ENCODE measurements at places on chromosomes 5 and 9.

DNA sequence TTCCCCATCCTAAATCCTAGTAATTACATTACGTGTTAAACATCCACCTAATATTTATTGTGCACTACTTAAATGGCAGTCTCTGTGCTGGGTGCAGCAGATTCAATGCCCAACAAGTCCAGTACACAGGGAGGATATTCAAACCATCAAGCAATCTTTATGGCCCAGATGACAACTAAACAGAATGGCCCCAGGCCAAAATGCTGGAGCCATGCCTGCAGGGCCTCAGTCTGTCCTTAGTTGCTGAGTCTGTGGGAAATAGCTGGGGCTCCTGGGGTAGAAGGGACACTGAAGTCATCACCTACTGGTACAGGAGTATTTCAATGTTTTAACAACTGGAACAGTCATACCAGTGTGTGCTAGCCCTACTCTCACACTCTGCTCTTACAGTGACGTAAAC is 153.5 kb downstream of the ZNF608 start:
- no peak for DNase-seq

DNA sequence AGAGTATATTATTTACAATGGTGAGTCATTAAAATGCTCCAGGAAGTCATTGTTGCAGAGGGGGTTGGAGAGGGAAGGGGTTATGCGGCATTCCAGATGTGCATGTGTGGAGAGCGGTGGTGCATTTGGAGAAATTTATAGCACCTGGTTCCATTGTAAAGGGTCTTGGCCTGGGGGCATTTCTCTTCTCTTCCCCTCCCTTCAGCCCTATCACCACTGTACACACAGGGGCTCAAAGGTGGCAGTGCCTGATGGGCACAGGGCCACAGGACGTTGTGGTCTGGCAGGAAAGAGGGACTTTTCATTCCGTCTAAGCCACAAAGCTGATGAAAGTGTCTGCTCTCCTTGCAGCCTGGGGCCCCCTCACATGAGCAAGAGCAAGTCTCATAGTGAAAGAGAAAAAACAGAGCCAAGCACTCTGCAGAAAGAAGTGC is 442.4 kb upstream of the ZNF462 start:
- DNase-seq, result no peak

GRCh38 chr9:112620388-112620787 is 97.5 kb downstream of the INIP start:
- DNase-seq, result no peak

DNA sequence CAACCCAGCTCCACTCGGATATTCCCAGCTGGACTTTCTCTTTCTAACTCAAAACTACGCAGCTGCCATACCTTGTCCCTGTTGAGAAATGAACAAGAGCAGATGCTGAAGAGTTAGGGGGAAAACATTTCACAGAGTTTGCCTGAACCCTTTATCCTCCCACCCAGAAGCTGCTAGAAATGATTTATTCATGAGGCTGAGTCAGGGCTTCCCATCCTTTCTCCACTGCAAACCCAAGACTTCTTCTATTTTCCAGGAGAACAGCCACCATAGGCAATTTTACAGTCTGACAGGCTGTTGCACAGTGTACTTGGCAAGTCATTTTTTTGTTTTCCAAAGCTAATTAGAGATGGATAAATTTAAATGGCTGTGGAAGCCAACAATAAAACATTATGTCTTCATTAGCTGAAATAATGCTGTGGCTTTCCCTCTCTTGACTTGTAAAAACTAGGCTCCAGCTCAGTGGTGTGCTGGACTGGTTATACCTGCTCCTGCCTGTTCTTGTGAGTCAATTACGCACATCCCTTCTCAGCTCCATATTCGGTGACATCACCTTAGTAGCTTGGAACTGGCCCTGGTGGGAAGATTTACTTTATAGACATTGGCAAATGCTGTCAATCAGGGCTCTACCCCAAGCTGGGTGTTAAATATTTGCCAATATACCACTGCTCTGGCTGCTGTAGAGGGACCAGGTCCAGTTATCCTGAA is 71.9 kb downstream of the KIF4B start:
- DNase-seq, result no peak

DNA sequence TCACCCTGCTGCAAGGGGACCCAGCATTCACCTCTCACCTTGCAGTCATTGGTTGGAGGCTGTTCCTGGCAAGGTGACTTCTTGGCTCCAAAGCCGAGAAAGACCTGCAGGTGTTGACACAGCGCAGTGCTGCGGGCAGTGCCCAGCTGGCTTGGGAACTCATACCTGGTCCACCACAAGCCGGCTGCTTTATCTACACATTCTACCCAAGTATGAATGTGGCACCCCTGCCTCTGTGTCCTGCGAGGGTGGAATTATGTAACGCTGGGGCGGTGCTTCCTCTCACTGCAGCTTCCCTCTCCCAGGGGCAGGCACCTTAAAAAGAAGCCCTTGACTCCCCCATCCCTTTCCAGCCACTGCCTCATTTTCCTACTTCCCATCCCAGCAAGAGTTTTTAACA is 2.5 kb upstream of the ZMYND19 start:
- no peak for DNase-seq

- no peak for DNase-seq
These were observed 20.1 kb downstream of the CLPTM1L start for GRCh38 chr5:1324719-1325190.

GRCh38 chr9:91986248-91986647 is 36.2 kb upstream of the ROR2 start:
- DNase-seq, result no peak

DNA sequence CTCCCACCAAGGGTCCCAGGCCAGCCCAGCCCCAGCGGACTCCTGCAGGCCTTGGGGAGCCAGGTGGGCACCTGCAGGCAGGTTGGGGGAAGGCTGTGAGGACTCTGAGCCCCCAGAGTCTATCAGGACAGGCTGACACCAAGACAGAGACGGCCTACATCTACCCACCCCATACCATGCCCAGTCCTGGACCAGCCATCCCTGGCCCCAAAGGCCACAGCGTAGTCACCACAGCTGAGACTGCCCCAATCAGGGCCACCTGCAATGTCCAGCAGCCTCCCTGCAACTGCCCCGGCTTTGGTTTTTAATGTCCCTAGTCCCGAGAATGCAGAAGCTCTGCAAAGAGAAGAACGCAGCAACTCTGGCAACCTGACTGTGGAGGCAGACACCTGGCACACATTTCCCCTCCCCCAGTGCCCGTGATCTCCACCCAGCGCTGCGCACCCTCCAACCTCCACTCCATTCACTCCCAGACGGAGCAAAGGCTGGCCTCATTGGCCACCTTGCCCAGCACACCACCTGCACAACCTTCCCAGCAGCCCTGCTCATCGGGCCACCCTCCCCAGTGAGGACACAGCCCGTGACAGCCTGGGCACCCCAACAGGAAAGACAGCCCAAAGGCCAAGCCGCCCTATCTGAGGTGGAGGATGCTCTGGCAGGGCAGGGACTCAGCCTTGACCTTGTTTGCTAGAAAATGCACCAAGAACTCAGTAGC is 14.9 kb downstream of the ADAMTS2 start:
- no peak for DNase-seq

DNA sequence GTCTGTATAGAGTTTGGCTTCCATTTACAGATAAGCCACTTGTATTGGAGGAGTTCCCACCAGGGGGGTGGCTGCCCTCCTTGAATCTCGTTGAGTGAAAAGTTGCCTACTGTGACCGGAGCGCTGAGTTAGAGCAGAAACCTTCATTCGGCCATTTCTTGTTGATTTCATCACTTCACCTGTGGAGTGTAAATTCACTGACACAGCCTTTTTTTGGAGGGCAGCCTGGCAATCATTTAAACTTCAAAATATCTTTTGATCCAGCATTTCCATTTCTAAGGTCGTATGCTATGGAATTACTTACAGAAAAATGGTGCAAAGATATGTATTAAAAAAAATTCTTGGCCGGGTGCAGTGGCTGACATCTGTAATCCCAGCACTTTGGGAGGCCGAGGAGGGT is 40.8 kb downstream of the PRRC2B start:
- no peak for DNase-seq

DNA sequence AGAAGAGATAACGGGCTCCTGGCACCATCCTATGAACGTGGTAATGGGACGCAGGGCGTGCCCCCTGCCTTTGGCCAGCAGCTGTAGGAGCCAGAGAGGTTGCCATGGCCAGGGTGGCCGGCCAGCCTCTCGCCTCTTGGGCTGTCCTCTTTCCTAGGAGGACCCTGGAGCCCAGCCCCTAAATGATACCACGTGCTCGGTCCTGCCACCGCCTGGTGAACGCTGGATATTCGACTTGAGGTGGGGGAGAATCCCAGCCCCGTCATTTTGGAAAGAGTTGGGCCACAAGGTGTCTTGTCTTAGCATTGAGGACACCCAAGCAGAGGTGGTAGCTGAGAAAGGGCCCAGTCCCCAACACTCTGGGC is 391 bp upstream of the NRG2 start:
- no peak for DNase-seq

DNA sequence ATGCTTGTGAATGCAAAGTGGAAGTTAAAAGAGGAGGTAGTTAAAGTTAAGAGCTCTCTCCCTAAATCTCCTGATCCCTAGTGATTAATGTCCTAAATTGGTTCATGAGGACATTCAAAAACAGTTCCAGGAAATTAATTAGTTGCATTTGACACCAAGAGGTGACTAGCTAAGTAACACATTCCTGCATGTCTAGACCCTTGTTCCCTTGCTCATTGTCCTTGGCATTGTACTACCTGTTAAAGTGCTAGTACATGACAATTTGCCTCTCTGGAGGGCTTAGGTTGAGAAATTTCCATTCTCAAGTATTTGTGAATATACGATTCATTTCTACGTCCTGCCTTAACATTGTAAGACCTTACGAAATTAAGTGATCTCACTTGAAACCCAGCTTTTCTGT is 278.6 kb upstream of the CDH10 start:
- DNase-seq, result no peak

GRCh38 chr5:74413403-74414048 is 227.0 kb downstream of the ENC1 start:
- no peak for DNase-seq

DNA sequence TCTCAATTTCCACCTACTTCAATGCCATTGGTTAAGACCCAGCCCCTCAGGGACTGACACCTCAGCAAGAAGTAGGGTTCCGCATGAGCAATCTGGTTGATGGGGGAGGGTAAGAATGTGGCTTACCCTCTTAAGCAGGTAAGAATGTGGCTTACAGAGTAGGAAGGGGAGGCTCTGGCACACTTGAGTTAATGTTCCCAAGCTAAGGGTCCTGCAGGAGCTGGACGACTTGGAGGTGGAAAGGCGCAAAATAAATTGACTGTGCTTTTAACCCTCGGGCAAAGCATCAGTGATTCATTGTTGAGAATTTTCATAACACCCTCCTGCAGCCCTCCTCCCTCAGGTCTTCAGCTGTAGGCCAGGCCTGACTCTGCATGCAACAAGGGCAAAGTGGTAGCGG is 24.9 kb upstream of the ADRA1B start:
- no peak for DNase-seq

DNA sequence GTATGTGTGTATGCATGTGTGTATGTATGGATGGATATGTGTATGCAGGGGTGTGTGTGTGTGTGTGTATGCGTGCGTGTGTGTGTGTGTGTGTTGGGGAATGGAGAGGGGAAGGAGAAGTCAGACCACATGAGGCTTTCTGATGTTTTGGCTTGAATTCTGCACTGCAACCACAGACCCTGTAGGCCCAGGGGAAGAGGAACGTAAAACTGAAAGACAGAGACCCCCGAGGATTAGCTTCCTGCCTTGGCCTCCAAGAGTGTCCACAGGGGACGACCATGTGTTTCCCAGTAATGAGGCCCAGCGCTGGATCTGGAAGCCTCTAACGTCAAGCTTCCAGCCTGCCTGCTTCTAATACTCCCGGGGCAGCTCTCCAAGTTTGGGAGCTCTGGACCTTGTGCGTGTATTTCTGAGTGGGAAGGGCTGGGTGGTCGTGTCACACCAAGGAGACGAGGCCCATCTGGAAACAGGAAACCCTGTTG is 5.8 kb downstream of the DCANP1 start:
- DNase-seq, result no peak

DNA sequence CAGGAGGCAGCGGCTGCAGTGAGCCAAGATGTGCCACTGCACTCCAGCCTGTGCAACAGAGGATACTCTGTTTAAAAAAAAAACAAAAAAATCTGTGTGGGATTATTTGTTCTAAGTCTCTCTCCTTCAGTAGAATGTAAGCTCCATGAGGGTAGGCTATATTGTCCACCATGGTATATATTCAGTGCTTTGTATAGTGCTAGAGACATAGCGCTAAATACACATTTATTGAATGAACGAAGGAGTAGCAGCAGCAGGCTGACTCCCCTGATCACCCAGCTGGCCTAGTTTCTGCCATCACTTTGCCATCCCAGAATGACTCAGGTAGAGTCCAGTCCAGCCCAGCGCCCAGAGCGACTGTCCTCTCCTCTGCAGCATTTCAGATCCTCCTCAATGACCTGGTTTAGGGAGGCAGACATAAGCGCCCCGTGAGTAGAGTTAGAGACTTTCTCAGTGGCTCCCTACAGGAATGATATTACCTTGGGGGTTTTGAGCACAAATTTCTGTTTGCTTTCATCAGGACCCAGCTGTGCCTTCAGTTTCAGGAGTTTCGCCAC is 716 bp downstream of the HARS1 start:
- DNase-seq, result no peak

- no peak for DNase-seq
These were observed 148.0 kb downstream of the FGF1 start for GRCh38 chr5:142537938-142538337.

- no peak for DNase-seq
These were observed 2.6 kb upstream of the SLC6A3 start for GRCh38 chr5:1447671-1448361.

DNA sequence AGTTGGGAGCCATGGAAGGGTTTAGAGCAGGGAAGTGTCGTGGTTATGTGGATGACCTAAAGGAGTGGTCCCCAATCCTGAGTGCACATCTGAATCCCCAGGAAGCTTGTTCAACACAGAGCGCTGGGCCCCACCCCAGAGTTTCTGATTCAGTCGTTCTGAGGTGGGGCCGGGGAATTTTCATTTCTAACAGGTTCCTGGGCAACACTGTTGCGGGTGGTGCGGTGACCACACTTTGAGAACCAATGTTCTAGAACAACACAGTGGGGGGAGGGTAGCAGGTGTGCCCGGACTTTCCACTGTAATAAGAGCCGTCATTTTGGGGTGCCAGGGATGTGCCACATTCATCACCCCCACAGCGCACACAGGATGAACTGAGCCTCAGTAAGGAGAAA is 39.3 kb downstream of the DUSP1 start:
- no peak for DNase-seq

- no peak for DNase-seq
These were observed 80.9 kb upstream of the SPOCK1 start for GRCh38 chr5:137580030-137580429.
